ENCODE measurements at places on chromosomes 11 and 22.

DNA sequence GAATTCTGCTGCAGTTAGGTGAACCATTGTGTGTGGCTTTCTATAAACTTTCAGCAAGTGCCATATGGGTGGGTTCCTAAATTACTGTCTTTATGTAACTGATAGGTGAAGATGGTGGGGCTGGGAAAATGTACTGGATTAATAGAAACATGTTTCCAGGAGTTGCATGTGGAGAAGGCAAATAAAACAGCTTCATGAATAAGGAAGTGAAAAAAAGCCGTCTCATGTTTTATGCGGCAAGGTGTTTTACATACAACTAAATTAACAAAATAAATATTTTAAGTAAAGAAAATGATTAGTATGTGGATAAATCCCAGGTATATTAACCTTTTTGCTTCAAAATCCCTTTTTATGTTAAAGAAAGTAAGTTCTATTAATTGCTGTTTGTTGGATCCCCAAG is 67.2 kb downstream of the EXT2 start:
- no peak for DNase-seq

- DNase-seq, result no peak
These were observed 27.9 kb downstream of the GRAP2 start for GRCh38 chr22:39928536-39929520.

GRCh38 chr11:76752321-76753143 is 30.6 kb upstream of the TSKU start:
- no peak for DNase-seq

GRCh38 chr11:113873236-113873626 is 2.1 kb downstream of the USP28 start:
- no peak for DNase-seq

- DNase-seq, result no peak
These were observed 34.1 kb upstream of the JAM3 start for GRCh38 chr11:134034496-134035381.

DNA sequence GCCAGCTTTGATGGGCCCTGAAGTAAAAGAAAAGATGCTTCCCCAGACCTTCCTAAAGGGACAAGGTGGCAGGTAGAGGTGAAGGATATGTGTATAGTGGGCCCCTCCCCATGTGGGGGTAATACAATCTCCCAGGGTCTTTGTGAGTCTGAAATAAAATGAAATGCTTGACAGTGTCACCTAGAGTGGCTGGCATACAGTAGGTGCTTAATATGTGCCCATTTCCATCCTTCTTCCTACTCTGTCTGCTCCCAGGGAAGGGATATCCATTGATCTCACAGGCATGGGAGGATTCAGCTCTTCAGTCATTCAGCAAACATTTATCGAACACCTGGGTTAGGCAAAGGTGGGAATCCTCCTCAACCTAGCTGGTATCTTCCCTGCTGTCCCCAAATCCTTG is 6.1 kb upstream of the CREB3L1 start:
- no peak for DNase-seq

DNA sequence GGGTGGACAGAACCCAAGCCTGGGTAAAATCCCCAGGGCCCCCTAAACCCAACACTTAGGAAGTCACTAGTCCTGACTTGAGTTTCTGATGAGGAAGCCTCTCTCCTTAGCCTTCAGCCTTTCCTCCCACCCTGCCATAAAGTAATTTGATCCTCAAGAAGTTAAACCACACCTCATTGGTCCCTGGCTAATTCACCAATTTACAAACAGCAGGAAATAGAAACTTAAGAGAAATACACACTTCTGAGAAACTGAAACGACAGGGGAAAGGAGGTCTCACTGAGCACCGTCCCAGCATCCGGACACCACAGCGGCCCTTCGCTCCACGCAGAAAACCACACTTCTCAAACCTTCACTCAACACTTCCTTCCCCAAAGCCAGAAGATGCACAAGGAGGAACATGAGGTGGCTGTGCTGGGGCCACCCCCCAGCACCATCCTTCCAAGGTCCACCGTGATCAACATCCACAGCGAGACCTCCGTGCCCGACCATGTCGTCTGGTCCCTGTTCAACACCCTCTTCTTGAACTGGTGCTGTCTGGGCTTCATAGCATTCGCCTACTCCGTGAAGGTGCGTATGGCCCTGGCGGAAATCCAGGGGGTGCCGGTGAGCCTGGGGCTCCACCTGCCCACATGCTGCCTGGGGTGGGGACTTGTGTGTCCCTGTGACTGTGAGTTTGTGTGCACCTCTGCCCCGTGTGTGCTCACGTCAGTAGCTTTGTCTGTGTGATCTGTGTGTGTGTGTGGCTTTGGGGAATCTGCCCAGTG is at the start of gene IFITM1:
IFITM1 (plus strand) TSS at position 254 of the 767 bp plus-strand sequence; CDS start at position 385, 131 bp downstream.
- no peak for DNase-seq

All from activated T-cell treated with anti-CD3 and anti-CD28 coated beads for 24 hours (primary cell).